ENCODE measurements at places on chromosomes 7 and 10.

- no peak for DNase-seq
Observed at GRCh38 chr7:144133307-144133706, 10.3 kb downstream of the OR2A14 start.

DNA sequence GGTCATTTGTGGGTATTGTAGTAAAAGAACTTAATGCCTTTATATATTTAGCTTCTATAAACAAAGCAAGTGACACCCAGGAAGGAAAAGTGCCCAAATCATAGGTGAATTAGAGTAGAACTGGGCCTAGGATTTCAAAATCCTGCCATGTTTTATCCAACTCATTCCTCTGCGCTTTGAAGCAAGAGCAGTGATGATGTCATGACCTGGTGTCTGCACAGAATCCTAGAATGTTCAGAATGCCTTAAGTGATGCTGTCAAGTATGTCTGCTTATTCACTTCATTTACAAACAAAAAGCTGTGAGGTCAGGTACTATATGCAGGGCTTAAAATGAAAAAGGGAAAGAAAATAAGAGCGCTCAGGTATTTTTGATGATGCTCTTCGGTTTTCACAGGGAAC, 737.2 kb upstream of the ANKRD30A start:
- no peak for DNase-seq

- DNase-seq: no peak
Observed at GRCh38 chr10:30510932-30511700, 77.1 kb downstream of the MAP3K8 start.

GRCh38 chr10:30573721-30574431, 55.7 kb downstream of the LYZL2 start:
- no peak for DNase-seq

- DNase-seq: no peak
Observed at GRCh38 chr7:37657816-37658215, 25.8 kb upstream of the GPR141 start.
